CD4-positive, alpha-beta T cell (primary cell): ENCODE measurements at places on chromosomes 4 and X.

GRCh38 chr4:3520276-3520675 lies 11.9 kb downstream of the LRPAP1 start:
- DNase-seq = no peak

GRCh38 chr4:180993244-180993836 lies 1249.9 kb upstream of the TENM3 start:
- DNase-seq = no peak

DNA sequence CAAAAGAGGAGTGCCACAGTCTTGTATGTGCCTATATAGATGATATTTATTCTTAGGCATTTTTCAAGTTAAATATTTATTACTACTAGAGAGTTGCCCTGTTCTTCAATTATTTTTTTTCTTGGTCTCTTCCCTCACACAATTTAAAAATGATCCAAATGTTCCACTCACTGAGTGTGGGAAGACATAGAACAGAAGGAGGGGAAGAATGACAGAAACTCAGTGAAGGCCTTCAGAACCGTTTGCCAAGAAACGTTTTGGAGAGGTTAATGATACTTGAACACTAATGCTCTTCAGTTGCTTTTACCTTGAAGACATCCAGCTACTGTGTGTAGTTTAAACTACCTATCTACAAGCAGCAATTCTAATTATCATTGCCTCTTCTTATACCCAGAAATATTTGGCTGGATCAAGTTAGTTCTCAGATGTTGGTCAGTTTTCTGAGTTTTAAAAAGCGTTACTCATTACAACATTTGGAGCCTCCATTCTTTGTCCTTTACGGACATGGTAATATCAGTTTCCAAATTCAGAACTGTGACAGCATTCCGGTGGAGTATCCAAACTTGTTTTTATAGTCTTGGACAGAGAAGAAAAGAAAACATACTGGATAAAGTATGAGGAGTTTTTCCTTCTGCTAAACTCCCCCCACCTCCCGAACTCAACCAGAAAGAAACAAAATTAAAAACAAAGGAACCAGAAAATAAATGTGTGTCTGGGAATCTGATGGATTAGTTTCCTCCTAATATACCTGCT lies 389.7 kb downstream of the SPRY1 start:
- DNase-seq = no peak

GRCh38 chrX:53356186-53356585 lies 66.3 kb downstream of the SMC1A start:
- DNase-seq = no peak

DNA sequence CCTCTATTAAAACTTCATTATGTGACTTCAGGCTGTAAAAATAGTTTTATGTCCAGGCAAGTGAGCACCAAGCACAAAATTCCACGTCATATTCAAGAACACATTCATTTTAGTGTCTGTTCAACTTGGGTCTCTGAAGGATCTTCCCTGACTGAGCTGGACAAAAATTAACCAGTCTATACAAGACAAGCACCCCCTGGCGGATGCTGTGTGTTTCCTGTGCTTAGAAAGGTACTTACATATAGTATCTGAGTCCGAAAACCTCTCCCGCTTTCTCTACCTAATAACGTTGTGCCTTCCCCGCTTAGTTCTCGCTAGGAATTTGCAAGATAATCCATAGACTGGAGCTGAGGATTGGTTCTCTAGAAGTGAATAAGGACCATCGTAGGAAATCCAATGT lies 2214.5 kb upstream of the TENM3 start:
- DNase-seq = no peak

DNA sequence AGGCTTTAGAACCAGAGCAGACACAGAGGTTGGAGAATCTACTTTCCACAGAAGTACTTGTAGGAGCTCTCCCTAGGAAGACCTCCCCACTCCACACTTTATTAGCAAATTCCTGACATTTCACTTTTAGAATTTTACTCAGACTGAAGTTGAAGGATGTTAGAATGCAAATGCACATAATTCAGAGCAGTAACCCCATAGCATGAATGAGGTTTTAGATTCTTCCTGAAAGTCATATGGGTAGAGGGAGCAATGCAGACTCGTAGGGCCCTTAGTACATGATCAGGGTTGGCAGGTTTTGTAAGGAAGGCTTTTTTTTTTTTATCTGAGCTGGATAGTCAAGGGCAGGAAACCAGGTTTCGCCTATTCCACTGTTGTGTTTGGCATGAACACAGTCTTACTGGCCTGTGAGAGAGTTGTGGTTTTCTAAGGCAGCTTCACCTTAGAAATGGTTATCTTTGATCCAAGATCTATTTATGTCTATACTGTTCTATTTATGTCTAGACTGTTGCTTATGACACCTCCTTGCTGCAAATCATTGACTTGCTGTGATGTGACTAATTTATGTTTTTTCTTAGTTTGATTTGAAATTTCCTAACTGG lies 48.9 kb downstream of the SPATA18 start:
- DNase-seq = no peak

GRCh38 chrX:11787564-11787963 lies 29.5 kb downstream of the MSL3 start:
- DNase-seq = peak; percentile 85

- DNase-seq = no peak
These were observed 61.9 kb downstream of the TSC22D3 start for GRCh38 chrX:107713543-107714205.

GRCh38 chrX:118286066-118286762 lies 59.7 kb upstream of the WDR44 start:
- DNase-seq = no peak

DNA sequence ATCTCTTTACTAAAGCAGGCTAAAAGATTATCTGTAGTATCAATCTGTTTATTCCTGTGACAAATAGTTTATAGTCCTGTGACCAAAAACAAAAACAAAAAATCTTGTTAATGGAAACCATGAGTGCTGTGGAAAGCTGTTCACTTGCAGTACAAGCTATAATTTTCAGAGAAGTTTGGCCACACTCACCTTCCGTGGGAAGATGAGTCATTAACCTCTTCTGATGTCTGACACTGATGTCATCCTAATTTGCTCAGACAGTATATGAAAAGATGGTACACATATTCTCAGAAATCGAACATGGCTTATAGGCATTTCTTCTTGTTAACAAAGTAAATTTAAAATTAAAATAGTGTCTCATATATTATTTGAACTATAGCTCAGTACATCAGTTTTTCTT lies 19.9 kb upstream of the ENPP6 start:
- no peak for DNase-seq

DNA sequence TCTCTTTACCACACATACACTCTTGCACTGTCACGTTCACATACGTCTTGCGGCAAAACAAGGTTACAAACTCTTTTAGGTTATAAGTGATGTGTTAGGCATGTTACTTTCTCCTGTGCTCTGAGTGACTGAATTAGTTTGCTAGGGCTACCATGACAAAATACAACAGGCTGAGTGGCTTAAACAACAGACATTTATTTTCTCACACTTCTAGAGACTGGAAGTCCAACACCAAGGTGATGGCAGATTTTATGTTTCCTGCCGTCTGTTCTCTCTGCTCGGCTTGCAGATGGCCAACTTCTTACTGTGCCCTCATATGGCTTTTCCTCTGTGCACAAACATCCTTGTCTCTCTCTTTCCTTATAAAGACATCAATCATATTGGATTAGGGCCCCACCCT lies 1224.3 kb upstream of the TENM3 start:
- no peak for DNase-seq

DNA sequence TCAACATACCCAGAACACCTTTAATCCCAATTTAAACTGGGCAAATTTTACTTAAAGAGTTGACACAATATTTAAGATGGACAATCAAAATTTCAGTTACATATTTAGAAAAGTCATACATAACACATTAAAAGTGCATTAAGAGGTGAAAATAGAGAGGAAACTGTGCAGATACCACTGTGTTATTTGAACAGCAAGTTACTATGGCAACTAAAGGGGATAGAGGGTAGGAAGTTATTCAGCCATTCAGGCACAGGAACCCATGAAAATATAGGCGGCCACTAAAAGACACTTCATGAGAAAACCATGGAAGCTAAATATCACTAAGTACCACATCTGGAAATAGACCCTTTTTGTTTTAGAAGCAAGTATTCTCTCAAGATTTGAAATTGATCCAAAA lies 75.1 kb downstream of the PDGFC start:
- no peak for DNase-seq

DNA sequence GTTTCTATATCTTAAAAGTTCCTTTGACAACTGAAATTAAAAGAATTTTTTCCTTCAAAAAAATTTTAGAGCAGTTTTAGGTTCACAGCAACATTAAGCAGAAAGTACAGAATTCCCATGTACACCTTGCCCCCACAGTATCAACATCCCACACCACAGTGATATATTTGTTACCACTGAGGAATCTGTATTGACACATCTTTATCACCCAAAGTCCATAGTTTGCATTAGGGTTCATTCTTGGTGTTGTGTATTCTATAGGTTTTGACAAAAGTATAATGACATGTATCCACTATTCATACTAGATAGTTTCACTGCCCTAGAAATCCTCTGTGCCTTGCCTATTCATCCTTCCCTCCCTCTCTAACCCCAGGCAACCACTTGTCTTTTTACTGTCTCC lies 43.7 kb downstream of the FNIP2 start:
- no peak for DNase-seq

DNA sequence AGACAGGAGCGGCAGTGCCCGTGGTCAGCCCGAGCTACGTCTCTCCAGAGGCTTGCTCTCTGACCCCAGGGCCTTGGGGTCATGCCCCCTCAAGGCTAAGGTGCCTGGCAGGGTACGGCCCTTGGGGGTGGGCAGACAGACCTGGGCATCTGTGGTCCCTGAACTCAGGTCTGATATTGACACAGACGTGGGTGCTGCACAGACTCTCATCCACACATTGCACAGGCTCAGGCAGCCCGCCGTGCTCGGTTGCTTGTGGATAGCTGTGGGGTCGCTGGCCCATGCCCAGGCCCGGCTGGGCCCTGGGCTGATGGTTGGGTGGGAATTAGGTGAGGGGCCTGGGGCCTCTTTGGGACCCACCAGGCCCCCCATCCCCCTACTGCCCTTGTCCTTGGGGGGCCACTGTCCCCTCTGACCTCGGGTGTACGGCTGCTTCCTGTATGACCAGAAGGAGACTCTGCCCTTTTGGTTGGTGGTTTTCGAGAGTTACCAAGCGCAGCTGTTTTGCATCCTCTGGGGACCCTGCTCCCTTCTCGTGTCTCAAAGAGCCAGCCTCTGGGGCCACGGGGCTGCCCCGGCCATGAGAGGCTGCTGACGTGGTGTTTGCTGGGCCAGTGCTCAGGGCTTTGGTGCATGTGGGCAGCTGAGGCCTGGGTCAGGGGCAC lies 10.1 kb downstream of the FGFRL1 start:
- DNase-seq = no peak

DNA sequence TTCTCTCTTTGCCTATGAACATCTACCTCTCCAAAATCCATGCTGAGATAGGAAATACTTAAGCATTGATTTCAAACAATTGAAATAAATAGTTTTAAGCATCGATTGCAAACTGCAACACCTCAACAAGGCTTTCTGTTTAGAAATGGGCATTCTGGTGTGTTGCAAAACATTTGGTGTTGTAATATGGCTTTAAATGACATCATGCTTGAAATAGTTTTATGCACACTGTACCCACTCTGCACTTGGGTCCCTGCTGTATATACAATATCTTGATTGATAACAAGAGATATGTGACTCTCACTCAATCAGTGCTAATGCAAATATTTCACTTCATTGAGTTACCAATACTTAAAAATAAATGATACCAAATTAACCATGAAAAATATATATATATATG lies 964.9 kb upstream of the GRIA3 start:
- DNase-seq = no peak

- DNase-seq = no peak
These were observed 65.0 kb downstream of the ZFX start for GRCh38 chrX:24214568-24214967.

DNA sequence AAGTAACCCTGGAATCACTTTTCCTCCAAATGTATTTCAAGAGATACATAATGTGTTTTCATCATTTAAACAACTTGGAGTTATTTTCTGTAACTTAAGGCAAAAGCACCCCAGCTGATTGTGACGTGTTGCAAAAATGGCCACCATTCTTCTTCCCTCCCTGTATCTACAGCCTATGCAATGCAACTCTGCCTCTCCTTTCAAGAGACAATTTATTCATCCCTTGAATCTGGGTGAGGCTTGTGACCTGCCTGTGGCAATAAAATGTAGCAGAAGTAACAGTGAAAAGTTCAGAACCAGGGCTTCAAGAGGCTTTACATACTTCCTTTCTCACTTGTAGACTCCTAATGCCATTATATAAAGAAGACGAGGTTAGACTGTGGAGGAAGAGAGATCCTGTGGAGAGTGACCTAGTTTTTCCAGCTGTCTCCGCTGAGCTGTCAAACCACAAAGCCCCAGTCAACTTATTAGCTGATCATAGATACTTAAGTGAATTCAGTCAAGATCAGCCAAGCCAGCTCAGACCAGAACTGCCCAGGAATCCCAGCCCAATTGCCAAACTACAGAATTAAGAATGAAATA lies 81.0 kb upstream of the KLF3 start:
- peak; percentile 22 for DNase-seq

DNA sequence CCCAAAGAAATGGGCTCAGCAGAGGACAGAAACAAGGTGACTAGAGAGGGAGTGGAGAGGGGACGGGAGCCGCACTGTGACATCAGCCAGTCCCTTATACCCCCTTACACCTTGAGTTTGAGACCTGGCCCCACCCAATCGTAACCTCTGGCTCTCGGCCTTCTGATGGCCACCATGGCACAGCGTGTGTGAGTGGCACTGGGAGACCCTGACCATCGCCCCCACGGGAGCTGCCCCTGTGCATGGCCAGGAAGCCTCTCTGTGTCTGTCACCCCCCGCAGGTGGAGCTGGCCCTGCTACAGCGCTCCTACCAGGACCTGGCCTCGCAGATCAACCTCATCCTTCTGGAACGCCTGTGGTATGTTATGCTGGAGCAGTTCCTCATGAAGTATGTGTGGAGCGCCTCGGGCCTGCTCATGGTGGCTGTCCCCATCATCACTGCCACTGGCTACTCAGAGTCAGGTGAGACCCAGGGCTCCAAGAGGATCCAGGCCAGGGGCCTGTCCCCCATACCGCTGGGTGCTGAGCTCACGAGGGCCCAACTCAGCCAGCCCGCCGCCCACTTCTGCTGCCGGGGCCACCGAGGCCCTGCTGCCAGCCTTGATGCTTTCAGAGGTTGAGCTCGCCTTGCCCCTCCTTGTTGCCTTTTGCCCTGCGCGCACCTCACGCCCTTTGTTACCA lies 4.4 kb downstream of the ABCD1 start:
- no peak for DNase-seq

- peak; percentile 0 for DNase-seq
These were observed 58.0 kb downstream of the TAB3 start for GRCh38 chrX:30831082-30831481.
